ENCODE measurements at places on chromosomes 3 and 15.

DNA sequence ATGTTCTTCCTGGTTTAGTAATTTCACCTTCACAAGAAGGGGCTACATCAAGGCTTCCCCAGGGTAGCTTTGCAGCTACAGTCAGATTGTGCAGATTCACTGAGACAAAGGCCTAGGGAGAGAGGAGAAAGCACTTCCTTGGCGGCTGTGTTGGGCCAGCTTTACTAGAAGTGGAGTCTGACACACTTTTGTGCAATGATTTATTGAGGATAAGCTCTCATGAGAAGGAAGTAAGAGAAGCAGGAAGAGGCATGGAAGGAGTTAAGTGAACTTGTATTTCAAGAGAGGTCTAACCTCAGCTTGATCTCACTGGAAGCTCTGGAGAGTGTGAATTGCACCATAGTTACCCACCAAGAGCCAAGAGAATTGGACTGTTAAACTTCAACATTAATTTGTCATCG is 78.9 kb downstream of the TGFBR2 start:
- no peak for DNase-seq

DNA sequence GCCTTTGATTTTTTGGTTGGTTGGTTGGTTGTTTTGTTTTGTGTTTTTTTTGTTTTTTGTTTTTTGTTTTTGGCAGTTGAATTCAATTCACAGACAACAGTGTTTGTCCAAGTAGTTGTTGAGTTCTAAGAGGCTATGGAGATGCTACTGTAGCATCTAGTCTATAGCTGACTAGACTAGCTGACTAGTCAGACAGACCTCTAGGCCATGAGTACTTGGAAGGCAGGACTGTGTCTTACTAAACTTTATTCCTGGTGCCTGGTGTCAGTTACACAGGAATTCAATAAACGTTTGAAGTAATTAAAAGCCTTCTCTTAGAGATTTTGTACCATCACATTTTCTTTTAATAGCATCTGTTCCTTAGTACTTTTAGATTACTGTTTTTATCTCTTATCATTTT is 35.7 kb downstream of the RNF13 start:
- DNase-seq = no peak

DNA sequence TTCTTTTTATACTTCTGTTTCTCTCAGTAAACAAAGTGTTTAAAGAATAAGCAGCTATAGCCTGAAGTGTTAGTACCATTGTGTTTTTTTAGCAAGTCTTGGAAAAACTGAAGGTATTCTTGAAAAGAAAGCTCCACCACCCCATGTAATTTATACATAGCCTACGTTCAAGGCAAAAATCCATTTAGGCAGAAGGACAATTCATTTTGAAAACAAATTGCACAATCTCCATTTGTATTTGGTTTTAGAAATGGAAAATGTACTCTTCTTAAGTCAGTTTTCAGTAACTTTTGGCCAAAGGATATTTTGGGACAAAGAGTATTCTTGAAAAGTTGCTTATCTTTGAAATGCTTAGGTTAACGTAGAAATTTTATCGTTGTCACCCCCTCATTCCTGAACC is 34.5 kb downstream of the PTPRG start:
- no peak for DNase-seq

- no peak for DNase-seq
These were observed 26.3 kb upstream of the THRB start for GRCh38 chr3:24520976-24521419.

GRCh38 chr3:120451272-120451761 is 525 bp upstream of the FSTL1 start:
- no peak for DNase-seq

GRCh38 chr15:37792351-37792750 is 142.1 kb upstream of the TMCO5A start:
- no peak for DNase-seq

DNA sequence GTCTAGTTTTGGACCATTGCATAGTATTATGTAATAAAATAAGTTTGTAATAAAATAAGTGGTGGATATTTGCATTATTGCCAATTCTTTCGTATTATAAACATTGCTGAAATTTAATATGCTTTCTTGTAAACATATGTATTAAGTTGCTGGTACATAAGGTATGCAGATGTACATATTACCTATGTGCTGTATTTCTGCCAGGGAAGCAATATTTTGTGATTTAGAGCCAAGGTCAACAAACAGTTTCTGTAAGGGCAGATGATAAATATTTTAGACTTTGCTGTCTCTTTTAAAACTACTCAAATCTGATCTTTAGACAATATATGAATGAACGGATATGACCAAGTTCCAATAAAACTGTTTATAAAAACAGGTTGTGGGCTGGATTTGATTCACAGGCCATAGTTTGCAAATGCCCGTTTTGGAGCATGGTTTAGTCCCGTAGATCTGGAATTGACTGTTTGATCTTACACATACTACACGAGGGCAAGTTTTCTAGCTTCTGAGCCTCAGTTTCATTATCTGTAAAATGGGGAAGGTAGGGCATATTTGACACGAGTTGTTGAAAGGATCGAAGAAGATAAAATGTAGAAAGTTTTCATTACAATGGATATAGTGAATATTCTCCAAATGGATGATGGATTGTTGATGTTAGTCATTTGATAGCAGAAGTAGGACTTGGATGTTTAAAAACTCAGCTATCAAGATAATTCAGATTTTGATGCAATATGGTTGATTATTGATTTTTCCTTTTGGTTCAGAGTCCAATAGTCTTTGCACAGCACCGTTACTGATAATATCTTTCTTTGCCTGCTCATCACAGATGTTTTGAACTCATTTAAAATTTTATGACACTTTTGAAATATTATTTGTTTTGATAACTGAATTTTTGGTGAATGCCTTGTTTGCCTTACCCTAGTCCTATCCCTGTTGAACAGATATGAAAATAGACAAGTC is 394.6 kb downstream of the FEZF2 start:
- no peak for DNase-seq

- DNase-seq = no peak
These were observed 41.1 kb downstream of the VGLL3 start for GRCh38 chr3:86949850-86950249.

DNA sequence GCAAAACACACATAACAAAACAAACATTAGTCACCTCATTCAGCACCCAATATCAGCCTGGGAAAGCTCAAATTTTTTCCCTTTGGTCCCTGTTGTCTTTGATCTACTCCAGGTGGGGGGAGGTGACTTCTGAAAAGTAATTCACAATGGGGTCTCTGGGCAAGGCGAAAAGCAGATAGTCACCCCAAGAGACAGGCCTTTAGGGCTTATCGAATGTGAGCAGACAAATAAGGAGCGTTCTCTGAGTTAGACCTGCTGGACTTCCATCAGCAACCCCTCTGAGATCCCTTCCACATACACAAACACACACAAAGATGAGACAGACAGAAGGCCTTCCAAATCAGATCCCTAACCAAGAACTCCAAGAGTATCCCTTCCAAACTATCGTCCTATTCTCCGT is 171.0 kb upstream of the SMAD3 start:
- DNase-seq = no peak

DNA sequence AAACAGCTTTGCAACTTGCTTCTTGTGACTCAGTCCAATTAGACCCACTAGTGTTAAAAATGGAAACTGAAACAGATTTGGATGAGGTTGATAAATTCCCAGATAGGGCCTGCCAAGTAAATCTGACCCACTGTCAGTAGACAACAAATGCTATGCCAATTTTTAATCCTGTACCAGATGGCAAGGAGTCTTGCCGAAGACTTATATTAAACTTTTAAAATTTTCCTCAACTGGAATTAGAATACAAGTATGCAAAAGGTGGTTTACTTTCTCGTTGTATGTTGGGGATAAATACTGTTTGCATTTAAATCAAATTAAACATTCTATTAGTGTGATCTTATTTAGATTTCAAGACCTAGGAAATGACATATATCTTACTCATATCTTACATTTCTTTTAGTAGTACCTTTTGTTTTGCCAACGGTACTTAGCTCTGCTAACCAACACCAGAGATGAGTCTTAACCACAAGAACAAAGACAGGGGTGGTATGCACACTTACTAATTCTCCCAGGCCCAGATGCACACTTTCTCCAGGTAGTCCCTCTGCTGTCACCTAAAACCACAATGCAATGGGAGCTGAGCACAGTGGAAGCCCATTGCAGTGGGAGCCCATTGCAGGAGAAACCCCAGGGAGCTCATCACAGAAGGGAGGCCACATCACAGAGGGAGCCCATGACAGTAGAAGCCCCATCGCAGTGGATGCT is 77.8 kb downstream of the WWTR1 start:
- DNase-seq = no peak

Measured in stromal cell of bone marrow (primary cell).